ENCODE measurements at places on chromosomes 5 and 9.

- no peak for DNase-seq
Measured at GRCh38 chr9:69623276-69623675, 48.9 kb downstream of the APBA1 start.

GRCh38 chr5:3594510-3595005 is 1.1 kb upstream of the IRX1 start:
- DNase-seq: no peak

- no peak for DNase-seq
Measured at GRCh38 chr5:34656001-34656699, at the start of gene RAI14. Gene RAI14 (plus strand): TSS chr5:34656328. CDS start chr5:34686920, 30,592 bp downstream.

DNA sequence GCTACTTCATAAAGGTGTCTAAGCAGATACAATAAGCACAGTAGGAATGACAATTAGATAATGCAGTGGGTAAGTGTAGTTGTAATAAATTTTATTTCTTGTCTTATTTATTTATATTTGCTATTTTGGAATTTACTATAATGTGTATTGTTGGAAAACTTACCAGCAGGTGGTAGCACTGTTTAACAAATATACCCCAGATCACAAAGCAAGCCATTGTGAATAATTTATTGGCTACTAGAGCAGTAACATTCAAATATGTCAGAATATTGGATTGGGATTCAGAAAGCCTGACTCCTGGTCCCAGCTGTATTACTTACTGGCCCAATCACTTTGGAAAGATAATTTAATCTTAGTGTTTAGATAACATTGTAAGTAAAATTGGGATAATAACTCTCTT is 78.0 kb downstream of the ISOC1 start:
- DNase-seq: no peak

DNA sequence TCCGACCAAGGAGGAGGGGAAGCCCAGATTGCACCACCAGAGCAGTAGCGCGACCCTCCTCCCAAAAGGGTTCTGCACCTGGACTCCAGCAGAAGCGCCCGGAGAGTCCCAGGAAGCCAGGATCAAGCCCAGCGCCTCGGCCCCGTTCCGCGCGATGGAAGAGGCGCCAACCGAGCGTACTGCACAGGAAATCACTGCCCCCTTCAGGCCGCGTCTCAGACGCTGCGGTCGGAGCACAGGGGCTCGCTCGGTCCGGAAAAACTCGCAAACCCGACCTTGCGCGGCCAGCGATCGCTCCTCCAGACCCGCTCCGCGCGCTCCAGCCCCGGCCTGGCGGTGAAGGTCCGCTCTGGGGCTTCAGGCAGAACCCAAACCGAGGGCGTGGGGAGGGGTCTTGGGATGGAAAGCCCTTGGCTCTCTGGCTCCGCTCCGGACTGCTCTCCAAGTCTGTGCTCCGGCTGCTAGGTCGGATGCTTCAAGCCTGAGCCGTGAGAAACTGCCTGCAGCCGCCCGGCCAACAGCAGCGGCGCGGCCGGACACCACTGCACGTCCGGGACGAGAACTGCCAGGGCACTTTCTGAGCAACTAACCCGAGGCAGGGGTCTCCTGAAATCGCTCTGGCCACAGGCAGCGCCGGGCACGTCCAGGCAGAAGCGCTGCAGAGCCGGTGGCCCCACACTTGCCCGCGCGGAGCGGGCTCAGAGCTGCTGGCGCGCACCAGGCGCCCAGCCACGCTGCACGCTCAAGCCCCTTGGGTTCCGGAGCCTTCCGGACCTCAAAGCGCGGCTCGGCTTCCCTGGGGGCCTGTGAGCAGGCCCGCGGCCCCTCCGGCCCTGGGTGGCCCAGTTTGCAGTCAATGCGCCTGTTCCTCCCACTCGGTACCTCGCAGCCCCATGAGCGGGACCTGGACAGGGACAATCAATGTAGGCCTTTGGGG is 1.3 kb downstream of the GABBR2 start:
- DNase-seq: peak; percentile 20

DNA sequence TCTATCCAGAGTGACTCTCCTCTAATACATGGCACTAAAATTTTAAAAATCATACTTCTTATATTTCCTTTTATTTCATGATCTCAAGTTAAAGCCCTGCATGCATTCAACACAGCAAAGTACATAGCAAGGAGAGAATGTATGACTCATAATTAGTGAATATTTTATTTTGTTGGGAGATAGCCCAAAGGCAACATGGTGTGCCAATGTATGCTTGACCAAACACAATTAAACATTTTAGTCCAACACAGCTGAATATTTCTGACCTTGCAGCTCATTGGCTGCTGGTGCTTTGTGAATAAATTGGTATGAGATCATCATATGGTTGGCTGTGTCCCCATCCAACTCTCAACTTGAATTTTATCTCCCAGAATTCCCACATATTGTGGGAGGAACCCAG is 103.5 kb downstream of the NPR3 start:
- DNase-seq: no peak

DNA sequence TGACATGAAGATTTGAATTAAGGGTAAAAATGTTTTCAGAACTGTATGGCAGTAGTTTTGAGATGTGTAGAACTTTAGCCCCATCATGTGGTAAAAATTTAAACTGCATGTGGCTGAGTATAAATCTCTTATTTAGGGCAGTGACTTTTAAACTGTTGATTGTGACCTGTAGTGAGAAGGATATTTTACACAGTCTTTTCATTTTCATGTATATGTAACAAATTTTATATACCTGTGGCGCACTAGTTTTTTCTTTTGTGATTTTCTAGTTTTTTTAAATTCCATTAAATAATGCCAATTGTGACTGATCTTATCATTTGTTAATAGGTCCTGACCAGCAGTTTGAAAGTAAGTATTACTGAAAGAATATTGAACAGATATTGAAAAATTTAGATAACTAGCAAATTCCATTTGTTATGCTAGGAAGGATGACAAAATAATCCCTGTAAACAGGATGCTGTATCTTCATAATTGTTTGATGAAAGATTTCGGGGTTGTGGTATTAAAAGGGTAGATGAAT is 47.2 kb downstream of the GPBP1 start:
- DNase-seq: no peak

DNA sequence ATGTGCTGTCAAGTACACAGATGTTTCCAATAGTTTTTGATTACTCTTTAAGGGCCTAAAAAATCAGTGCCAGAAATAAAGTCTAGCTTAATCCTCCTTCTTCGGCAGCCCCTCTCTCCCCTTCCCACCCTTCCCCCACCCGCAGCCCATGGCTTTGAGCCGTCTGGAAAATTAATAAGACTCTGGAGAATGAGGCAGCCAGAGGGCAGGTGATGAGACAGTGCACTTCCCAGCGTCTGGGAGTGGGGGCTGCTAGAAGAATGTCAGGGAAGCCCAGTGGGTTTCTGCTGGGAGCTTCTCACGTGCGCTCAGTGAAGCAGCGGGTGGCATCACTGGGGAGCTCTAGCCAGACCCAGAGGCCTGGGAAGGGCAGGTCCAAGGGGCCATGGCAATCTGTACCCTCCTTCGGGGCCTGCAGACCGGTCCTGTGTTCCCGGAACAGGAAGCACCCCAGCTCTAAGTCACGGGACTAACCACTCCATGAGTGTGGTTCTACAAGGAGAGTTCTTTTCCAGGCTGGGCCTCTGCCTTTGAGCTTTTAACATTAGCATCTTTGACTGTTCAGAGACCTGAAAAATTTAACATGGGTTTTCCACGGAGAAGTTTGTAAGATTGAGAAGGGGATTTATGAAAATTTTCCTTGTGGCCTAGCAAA is 164.8 kb upstream of the OTULINL start:
- DNase-seq: no peak

DNA sequence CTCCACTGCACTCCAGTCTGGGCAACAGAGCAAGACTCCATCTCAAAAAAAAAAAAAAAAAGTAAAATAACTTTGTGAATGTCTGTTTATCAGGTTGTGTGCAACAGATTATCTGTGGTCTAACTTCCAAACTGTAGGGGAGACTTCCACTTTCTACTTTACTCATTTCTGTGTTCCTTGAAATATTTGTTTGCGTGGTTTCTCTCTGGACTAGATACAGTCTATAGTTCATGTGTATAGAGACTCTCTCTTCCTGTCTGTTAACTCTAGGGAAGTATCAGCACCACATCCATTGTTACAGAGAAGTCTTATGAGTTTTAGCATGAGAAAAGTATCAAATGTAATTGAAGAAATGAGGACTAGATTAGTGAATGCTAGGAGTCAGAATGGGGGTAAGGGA is 168.3 kb downstream of the LPAR1 start:
- no peak for DNase-seq

GRCh38 chr9:116287721-116288120 is 134.1 kb downstream of the PAPPA start:
- no peak for DNase-seq

GRCh38 chr5:14757850-14758249 is 93.3 kb downstream of the OTULIN start:
- DNase-seq: no peak

- no peak for DNase-seq
Measured at GRCh38 chr5:72034770-72035169, 72.5 kb upstream of the MAP1B start.

DNA sequence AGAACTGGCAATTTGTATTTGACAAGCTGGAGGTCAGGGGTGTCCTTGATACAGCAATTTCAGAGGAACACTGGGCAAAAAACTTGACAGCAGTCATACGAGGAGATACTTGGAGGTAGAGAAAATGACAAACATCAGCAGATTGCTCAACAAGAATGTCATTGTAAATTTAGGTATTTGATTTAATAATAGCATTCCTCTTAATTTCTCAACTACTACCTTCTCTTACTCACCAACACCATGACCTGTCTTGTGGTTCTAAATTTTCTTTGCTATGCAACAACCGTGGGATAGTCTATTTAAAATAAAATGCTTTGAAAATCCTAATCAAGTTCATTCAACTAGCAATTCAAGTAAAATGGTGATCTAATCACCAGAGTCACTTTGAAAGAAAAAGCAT is 128.4 kb downstream of the DNAH5 start:
- no peak for DNase-seq

DNA sequence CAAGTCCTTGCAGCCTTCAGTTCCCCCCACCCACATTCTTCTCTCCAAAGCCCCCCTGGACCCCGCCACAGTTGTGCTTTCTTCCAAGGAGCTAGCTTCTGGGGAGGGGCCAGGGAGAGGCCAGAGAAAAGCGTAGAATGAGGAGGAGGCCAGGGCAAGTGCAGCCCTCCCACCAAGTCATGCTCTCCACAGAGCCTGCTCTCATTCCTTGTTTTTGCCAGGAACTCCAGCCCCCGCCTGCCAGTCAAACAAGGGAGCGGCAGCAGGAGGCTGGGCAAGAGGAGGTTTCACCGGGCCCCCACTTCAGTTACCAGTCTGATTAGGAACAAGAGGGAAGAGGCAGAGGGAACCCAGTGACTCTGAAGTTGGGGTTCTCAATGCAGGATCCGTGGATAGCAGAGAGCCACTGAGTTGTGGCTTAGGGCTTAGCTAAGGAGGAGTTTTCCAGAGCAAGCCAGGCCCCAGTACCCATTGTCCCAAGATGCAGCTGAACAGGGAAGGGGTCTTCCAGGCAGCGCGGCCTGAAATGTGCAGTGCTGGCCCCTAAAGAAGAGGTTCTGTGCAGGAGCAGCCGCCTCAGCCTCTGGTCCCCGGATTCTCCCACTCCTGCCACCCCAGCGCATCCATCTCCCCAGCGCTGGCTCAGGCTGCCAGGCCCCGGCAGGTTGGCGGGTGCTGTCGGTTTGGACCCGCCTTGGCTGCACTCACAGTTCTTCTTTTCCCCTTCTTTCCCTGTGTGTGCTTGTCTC is 120.6 kb downstream of the DAB2IP start:
- no peak for DNase-seq

DNA sequence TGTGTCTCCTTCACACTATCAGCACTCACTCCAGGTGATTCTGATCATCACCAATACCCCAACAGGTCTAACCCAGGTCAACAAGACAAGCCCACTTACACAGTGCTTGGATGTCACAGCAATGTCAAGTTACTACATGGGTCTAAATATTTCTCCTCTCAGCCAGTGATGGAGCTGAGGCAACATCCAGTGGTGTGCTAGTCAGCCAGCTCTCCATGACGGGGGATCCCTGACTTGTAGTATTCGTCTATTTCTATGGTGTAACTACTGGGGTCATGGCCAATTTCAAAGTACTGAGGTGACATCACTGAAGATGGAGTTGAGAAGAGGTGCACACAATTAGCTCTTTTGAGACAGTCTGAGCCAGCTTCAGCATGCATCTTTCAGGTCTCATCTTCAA is 31.1 kb downstream of the ADRB2 start:
- DNase-seq: no peak

- no peak for DNase-seq
Measured at GRCh38 chr9:16133556-16134227, 580.8 kb downstream of the CCDC171 start.

DNA sequence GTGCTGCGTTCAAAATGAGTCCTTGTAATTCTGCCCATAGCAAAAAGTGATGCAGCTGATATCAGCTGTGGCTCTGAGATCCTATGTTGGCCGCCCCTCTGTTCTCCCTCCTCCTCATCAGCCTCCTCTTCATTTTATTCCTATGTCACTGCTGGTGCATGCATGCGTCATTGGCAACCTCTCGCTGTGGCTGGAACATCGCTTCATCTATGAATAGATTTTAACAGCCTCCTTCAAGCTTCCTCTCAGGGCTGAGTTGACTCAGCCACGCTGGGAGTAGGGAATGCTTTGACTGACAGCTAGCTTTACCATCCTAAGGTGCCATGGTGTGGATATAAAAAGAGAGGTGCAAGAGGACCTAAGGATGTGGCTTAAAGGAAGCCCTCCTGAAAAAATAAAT is 303.5 kb downstream of the PLK2 start:
- DNase-seq: no peak

- DNase-seq: no peak
Measured at GRCh38 chr5:102523541-102524175, 24.9 kb upstream of the SLCO6A1 start.

DNA sequence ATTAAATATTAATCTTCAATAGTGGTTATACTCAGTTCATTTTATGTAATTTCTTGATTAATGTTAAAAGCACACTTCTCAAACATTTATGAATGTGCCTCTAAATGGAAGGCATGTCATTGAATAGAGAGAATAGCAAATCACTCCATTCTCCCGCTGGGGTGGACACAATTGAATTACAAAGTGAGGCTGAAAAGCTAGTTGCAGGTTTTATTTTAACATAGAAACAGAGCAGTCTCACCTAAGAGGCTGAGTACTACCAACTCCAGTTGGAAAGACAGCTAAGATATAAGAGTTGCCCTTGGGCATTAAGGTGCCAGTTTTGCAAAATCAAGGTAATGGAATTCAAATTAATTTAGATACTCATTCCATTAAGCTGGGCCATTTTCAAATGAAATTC is 147.2 kb downstream of the PCSK1 start:
- no peak for DNase-seq

DNA sequence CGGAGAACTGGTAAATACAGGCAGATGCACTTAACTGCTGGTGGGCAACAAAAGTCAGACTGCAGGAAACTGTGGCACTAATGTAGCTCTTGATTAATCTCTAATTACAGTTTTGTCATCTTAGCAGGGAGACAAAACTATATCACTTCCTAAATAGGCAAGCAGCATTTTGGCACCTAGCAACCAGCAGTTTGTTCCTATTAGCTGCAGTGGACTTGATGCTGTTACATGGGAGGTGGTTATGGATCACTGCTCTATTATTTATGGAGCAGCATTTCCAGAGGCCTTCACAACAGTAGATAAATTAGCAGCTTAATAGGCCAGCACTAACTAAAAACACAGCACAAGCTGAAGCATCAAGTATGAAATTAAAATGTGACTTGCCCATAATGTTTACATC is 518.3 kb upstream of the ITGA1 start:
- DNase-seq: no peak

- DNase-seq: no peak
Measured at GRCh38 chr5:131384173-131384572, 120.3 kb downstream of the CDC42SE2 start.

- DNase-seq: no peak
Measured at GRCh38 chr9:128203707-128204551, 750 bp downstream of the DNM1 start.

- DNase-seq: no peak
Measured at GRCh38 chr5:146203872-146204192, 427 bp downstream of the RBM27 start.

Measured in stimulated activated CD4-positive, alpha-beta T cell treated with anti-CD3 and anti-CD28 coated beads, Interleukin-1b, Interleukin-23, amount 100 ng/mL, for 24 hours (primary cell).